ENCODE measurements at places on chromosomes 4 and X. TPM values are rescaled to one million over a fixed set of nuclear protein-coding genes. Genes with fewer than 3 reads are reported as not detected.

The SYTL4 gene
- 4.1 TPM for total RNA-seq

The C4orf36 gene
- 0.33 TPM for total RNA-seq

The PAGE5 gene
- total RNA-seq = not detected

The IRAK1 gene
- 60.3 TPM for total RNA-seq

The USP17L18 gene
- total RNA-seq = not detected
